Fibroblast of the aortic adventitia (primary cell): ENCODE measurements at places on chromosomes 13 and 19. TPM values are rescaled to one million over a fixed set of nuclear protein-coding genes. Genes with fewer than 3 reads are reported as not detected.

ZFR2 gene
- not detected in 2 replicates for total RNA-seq

- no peak for DNase-seq
Measured at GRCh38 chr13:32914686-32915085, 101.5 kb upstream of the KL start.

GRCh38 chr13:104594806-104595205, 1528.6 kb upstream of the SLC10A2 start:
- DNase-seq: no peak

DNA sequence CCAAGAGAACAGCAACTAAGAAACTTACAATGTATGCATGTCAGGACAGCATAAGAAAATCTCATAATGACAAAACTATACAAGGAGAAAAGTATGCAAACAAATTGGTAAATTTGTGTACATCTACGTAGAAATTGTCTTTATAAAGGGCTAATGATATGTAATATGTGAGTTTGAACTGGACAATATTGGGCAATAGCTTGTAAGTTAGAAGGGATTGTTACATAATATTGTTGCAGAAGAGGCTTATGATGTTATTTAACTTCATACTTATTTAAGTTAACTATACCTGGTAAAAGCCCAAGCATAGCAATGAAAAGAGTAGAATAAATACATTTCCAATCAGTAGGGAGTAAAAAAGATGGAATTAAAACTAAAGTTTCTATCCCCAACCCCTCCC, 134.0 kb downstream of the MAB21L1 start:
- no peak for DNase-seq

DNA sequence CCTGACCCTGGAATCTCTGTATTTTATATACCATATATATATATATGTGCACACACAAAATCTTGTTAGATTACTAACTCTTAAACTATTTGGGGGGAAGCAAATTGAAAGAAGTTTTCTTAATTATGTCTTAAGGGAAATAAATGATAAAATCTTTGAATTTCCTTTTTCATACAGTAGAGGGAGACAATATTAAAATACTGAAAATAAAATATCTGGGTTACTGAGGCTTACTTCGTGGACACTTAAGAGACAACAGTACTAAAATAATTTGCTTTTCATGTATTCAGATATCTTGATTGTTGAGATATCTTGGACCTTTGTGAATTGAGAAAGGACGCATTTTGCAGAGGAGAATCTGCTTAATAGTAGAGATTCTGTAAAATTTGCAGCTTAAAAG, 17.0 kb downstream of the SUGT1 start:
- DNase-seq: no peak

KRTDAP gene
- total RNA-seq: not detected in 2 replicates

CACNG6 gene
- total RNA-seq: 1.1 TPM in 1 of 2 replicates, not detected in the other

KIR2DL4 gene
- not detected in 2 replicates for total RNA-seq

UGGT2 gene
- total RNA-seq: 27.2 and 67.3 TPM in 2 replicates

SLC10A2 gene
- total RNA-seq: not detected in 2 replicates

RXFP2 gene
- not detected in 2 replicates for total RNA-seq

GRCh38 chr19:40811478-40812341, 12.7 kb downstream of the EGLN2 start:
- no peak for DNase-seq
